GM04504 (cell line): ENCODE measurements at places on chromosomes 11 and 22.

- DNase-seq: no peak
Measured at GRCh38 chr22:24523873-24524272, 28.7 kb downstream of the UPB1 start.

DNA sequence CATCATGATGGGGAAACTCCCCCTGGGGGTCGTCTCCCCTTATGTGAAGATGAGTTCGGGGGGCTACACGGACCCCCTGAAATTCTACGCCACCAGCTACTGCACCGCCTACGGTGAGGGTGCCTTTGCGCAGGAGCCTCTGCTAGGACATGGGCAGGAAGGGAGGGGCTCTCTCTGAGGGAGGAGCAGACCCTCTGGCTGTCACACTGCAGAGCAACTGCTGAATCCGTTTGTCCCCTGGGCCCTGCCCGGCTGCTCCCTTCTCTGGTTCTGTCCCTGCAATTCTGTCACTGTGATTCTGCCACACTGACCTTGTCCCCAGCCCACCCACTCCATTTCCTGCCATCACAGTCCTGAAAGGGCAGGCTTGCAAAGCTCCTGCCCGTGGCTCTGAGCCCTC, 26.7 kb upstream of the LRRC10B start:
- no peak for DNase-seq

GRCh38 chr11:117538263-117539135, 210.8 kb downstream of the CEP164 start:
- DNase-seq: no peak

DNA sequence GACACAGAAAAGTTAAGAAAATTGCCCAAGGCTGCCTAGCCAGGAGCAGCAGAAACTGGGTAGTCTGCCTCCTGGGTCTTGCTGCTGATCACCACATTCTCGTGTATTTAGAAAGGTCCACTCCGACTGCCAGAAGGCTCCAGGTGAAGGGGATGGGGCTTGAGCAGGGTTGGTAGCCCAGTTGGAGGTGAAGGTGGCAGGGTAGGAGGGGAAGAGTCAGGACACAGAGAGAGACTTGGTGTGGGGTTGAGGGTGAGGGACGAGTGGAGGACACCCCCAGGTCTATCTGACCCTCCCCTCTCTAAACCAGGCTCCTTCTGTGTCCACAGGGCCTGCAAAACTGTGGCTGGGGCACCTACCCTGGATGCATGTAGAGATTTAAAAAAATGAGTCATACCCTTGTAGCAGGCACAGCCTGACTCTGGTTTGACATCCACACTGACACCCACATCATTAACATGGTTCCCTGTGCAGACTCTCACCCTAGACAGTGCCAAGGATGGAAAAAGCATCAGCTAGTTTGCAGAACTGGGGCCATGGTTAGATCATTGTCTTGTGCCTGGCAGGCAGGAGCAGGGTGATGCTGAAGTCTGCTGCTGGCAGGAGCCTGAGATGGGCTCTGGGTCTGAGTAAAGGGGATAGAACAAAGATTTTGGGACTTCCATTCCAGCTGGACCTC, 273.2 kb downstream of the TENM4 start:
- no peak for DNase-seq

DNA sequence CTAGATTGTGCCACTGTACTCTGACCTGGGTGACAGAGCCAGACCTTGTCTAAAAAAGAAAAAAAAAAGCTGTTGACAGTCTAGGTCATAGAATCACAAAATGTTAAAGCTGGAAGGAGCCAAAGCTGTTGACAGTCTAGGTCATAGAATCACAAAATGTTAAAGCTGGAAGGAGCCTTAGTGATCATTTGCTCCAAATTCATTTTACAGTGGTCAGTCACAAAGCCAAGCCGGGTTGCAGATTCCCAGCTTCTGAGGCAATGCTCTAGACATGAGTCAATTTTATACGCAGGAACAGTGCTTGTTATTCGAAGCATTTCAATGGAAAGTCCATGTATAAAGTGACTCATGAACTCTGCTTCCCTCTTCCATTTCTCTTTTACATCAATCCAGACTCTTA, 47.4 kb downstream of the SYT13 start:
- no peak for DNase-seq

DNA sequence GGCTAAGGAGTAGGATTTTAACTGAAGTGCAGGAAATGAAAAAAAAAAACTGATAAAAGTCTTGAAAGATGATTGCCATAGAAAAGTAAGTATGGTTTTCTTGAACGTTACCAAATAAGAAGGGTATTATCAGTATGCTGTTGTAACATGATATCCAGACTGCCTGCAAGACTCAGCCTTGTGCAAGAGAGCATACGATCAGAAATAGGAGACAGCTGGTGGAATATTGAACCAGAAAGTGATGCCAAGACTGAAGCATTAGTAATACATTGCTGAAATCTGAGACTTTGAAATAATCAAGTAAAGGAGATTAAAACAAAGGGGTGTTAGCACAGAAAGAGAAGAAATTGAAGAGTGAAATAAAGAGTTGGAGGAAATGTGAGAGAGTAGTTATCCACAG, 452.7 kb upstream of the CNTN5 start:
- no peak for DNase-seq

DNA sequence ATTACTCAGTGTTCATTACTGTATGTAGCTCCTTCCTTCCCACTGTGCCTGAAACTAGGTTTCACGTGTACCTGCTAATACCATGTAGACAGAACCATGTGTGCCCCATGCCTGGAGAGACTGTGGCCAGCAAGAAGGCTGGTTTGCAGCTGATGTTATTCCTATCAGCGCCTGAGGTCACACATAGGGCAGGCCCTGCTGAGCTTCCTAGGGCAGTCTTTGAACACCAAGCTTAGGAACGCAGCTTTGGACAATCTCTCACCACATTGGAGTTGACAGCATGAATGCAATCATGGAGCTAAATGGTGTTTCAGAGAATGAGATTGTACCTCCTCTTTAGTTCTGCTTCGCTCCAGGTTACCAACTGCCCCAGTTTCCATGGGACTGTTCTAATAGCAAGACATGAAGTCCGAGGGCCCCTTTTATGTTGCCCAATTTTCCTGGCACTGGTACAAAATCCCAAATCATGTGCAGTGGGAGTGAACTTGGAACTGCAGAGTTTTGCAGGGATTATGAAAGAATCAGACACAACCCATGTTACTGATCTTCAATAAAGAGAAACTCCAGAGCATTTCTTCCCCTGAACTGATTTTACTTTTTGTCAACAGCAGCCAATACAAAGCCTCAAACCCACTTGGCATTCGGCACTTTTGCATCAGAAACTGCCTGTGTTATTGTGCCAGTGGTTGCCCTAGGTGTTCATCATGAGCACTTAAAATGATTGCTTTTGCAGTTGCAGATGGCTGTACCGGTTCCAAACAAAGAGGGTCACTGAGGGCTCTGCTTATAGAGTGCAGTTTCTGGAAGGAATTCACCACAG, 154.2 kb upstream of the TTC12 start:
- DNase-seq: no peak

DNA sequence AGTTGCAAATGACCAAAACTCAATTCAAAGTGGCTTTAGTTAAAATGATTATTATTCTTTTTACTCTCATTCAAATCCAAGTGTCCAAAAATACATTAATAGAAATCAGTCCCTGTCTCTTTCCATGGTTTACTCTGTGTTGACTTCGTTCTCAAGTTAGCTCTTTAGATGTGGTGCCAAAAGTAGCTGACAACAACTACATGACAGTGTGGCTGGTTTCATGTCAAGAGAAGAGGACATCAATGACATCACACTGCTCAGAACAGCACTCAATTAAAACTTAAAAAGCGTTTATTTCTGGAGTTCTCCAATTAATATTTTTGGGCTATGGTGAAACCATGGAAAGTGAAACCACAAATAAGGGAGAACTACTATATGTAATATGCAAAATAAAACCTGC, 1746.9 kb downstream of the LRRC4C start:
- DNase-seq: no peak

DNA sequence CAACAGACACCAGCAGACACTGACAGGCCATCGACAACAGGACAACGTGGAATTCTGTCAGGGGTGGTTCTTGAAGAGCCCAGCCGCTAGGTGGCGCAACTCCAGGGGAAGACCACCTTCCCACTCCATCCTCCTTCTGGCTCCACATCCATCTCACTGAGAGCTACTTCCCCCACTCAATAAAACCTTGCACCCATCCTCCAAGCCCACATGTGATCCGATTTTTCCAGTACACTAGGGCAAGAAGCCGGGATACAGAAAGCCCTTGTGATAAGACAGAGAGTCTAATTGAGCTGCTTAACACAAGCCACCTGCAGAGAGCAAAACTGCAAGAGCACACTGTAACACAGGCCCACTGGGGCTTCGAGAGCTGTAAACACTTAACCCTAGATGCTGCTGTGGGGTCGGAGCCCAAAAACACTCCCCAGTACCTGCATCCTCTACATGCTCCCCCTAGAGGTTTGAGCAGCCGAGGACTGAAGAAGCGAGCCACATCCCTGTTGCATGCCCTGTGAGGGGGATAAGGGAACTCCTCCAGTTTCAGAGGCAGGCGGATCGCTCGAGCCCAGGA, 11.5 kb upstream of the RAB39A start:
- DNase-seq: no peak

GRCh38 chr11:36118084-36118483, 171.1 kb downstream of the COMMD9 start:
- no peak for DNase-seq

DNA sequence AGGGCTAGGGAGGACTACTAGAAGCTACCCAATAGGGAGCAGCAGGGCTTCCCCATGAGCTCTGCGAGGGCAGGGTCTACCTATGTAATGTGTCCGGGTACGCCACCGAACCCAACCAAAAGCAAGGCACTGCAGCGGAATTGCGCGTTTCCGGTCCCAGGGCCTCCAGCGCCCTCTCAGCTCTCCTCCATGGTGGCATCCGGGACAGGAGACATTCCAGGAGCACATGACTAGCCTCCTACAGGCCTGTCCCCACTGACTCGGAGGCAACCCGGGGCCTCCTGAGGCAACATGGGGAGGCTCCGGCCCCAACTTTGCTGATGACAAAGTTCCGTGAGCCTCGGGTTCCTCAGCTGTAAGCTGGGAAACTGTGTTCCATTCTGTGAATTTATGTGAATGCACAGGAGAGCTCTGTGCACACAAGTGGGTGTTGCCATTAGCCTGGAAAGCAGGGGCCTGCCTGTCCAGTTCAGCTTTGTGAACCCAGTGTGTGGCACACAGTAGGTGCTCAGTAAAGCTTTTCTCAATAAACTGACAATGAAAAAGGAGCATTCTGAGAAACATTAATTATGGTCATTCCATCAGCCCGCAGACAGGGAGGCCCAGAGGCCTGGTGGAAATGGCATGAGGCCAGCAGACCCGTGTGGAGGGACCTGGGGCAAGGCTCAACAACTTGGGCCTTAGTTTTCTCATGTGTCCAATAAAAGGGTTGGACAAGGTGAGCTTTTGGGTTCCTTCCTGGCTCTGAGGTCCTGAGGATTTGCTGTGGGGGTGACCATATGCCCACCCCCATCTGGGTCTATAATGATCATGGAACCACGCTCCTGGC, 50.3 kb downstream of the CHRDL2 start:
- no peak for DNase-seq

DNA sequence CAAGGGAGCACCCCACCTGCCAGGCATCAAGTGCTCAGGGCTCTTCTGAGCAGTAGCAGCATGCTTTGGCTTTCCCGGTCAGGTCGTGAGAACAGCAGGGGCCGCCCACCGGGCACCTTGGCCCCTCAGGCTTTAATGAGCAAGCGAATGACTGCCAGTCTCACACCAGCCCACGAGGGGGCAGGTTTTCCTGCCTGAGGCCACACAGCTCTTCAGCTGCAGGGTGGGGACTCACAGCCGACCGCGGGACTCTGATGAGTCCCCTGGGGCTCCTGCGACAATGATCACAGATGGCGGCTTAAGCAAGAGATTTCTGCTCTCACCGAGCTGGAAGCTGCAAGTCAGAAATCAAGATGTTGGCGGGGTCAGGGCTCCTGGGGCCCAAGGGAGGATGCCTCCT, 14.3 kb upstream of the FGF19 start:
- no peak for DNase-seq

GRCh38 chr11:134780486-134781147, 368.6 kb upstream of the B3GAT1 start:
- no peak for DNase-seq

DNA sequence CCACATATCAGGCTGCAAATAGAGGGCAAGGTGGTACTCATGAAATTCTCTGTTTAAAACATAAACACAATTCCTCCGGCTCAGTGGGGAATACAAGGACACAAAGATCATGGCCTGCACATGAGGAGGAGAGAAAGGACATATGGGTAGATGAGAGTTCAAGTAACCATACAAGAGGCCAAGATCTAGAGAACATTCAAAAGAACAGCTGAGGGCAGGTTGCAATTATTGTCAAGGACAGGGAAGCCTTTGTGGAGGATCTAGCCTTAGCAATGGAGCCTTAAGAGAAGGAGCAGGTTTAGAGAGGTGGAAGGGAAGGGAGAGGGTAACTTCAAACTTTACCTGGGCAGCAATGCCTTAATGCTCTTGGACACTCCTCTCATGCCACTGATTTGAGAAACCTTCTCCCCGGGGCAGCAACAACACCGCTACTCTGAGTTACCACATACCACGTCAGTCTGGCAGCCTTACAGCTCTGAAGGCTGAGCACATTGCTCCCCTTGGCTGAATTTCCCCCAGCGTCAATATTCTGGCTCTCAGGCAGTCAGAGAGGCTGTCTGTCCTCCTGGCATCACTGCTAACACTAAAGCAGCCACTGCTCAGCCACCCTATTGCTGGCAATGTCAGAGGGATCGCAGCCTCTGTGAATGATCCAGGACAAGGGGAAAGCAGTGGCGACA, 55.5 kb downstream of the CLPB start:
- no peak for DNase-seq

GRCh38 chr22:44266796-44267760, 45.7 kb downstream of the SHISAL1 start:
- DNase-seq: no peak

DNA sequence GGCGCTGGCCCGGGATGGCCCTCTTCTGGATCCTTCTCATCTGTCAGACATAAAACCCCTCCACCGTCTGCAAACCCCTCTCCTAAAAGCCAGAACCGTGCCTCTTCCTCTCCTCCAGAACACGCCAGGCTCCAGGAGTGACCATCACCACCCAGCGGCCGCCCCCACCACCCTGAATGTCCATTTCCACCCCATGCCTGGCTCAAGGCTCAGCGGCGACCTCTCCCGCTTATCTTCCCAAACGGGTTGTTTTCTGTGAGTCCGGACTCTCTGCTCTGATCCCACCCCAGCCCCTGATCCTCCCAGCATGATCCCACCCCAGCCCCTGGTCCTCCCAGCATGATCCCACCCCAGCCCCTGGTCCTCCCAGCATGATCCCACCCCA, 37.6 kb downstream of the CELSR1 start:
- no peak for DNase-seq

GRCh38 chr11:59197991-59198390, 14.7 kb downstream of the MPEG1 start:
- DNase-seq: peak; percentile 66

- DNase-seq: no peak
Measured at GRCh38 chr11:424232-424631, 9.4 kb upstream of the SIGIRR start.

DNA sequence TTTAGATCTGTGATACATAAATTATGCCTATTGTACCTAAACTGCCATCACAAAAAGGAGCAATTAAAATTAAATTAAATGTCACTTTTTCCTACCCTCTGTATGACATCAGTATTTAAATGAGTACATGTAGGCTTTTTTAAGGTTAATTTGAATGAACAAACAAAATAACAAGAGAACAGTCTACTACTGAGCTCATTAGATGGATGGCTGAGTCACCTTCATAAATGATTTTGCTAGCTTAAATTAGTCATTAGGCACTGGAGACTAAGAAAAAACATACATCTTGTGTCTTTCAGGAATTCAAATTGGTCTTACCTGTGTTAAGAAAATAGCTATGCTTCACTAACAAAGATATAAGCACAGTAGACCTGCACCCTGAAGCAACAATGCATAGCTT, 153.6 kb downstream of the RCN1 start:
- no peak for DNase-seq

- peak; percentile 52 for DNase-seq
Measured at GRCh38 chr11:69166218-69167115, 10.7 kb downstream of the SMIM38 start.
